ENCODE measurements at places on chromosomes 7 and 10. TPM values are rescaled to one million over a fixed set of nuclear protein-coding genes. Genes with fewer than 3 reads are reported as not detected.

The CNTNAP2 gene
- total RNA-seq = 0.69 TPM

The OGDHL gene
- total RNA-seq = 3.0 TPM

The TMEM273 gene
- not detected for total RNA-seq

The SGMS1 gene
- total RNA-seq = 25.2 TPM

The CACNB2 gene
- 0.13 TPM for total RNA-seq

The NFKB2 gene
- 61.8 TPM for total RNA-seq

The SLC26A3 gene
- total RNA-seq = not detected

The ZNF804B gene
- not detected for total RNA-seq

The OR6V1 gene
- total RNA-seq = not detected

The PHTF2 gene
- 18.0 TPM for total RNA-seq

The HOXA5 gene
- 25.2 TPM for total RNA-seq

The GJD4 gene
- total RNA-seq = 0.27 TPM

The SLIT1 gene
- total RNA-seq = not detected

The SPAM1 gene
- total RNA-seq = not detected

The MOGAT3 gene
- total RNA-seq = not detected

The JAKMIP3 gene
- 0.04 TPM for total RNA-seq

The NPY gene
- not detected for total RNA-seq

The LIPF gene
- not detected for total RNA-seq

The FAM241B gene
- 0.24 TPM for total RNA-seq

Measured in A375 (cell line).